ENCODE measurements at places on chromosomes 6 and 20.
A peak's percentile ranks its signal among the peaks of the same experiment; 100 is the strongest.

- no peak for DNase-seq
These were observed 26.3 kb downstream of the SUN5 start for GRCh38 chr20:32978009-32978335.

- DNase-seq, result no peak
These were observed 12.4 kb upstream of the DACT2 start for GRCh38 chr6:168332020-168332419.

DNA sequence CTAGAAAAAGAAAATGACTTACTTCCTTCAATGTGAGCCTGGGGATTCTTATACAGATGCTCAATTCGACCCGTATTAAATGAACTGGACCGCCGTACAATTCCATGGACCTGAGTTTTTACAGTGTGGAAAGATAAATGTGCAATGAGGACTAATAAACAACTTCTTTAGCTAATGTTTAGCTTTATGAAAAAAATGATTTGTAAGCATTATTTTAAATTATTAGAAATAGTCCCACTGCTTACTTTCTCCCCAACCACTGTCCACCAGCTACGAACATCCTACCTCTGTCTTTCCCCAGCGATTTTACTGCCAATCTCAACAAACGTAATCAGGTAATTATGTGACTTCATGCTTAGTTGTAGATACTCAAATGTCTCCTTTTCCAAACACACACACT lies 128.0 kb downstream of the GMDS start:
- no peak for DNase-seq

DNA sequence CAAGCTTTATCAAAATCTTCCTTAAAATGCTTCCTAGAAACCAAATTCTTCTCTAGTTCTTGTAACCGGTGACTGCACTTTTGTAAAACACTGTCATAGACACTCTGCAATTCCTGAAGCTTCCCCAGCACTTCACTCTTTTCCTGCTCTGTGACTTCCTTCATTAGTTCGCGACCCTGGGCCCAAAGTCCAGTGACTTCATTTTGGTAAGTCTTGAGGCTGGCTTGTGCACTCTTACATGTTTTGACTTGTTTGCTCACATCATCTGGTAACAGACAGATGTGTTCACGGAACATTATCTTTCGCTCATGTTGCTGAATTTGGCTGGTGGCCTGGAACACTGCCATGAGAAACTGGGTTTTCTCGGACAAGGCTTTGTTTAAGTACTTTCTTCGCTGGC lies 306.2 kb downstream of the SYNE1 start:
- no peak for DNase-seq

- no peak for DNase-seq
These were observed 140.8 kb downstream of the DTNBP1 start for GRCh38 chr6:15522026-15522425.

GRCh38 chr20:25259788-25260254 lies 11.9 kb downstream of the PYGB start:
- no peak for DNase-seq

DNA sequence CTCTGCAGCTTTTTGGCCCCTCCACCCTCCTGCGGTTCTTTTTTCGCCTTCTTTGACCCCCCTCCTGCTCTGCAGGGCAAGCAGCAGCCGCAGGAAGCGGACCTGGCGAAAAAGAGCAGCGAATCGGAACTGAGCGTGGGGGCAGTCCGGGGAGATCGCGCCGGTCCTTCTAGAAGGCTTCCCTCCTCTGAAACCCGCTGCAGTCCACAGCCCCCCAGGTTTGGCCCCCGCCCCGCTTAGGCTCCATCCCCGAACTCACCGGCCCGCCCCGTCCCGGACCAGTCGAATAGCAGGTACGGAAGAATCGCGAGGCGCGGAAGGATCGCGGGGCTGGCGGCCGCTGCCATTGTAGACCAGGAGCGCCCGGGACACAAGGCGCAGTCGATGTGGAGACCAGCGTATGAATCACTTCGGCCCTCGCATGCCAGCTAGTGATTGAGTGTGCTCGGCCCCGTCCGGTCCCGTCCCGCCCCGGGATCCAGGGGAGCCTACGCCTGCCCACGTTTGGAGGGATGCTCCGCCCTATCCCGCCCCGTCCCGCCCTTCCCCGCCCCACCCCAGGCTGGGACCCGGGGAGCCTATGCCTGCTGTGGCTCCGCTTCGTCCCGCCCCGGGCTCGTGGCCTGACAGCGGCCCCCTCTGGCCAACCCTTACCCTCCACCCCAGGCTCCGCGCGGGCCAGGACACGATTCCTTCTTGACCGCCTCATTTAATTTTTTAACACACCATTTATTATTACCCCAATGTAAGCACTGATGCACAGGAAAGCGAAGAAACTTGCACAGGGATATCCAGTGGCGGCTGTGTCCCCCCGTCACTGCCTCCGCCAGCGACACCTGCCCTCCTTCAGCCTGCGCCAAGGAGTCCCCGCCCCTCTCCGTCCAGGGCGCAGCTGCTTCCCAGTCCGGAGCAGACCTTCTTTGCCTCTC lies at the start of gene ULBP3:
Gene ULBP3, minus strand, starts transcription at position 402 of the 929 bp plus-strand sequence. Its CDS starts 55 bp downstream, at position 347.
- DNase-seq, result peak; percentile 81

DNA sequence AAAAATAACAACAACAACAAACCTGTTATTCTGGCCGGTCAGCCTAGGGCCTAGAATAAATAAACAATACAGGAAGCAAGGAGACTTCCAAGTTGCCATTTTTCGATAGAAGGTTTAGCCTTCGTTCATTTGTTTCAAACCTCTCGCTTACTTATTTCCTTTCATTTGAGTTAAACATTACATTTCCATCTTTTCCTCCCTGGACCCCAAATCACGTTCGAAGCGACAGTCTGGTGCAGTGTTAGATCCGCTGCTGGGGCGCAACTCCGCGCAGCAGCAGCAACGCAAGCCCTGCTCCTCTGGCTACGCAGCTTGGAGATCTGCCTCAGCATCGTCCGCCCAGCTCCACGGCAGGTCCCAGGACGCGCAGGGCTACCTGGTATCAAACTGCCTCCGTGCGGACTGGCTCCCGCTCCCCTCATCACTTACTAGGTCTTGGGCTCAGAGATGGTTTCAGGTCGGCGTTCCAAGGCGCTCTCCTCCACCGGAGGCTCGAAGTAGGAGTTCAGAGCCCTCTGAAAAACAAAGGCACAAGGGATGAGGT lies 530 bp downstream of the TDP2 start:
- DNase-seq, result peak; percentile 29

DNA sequence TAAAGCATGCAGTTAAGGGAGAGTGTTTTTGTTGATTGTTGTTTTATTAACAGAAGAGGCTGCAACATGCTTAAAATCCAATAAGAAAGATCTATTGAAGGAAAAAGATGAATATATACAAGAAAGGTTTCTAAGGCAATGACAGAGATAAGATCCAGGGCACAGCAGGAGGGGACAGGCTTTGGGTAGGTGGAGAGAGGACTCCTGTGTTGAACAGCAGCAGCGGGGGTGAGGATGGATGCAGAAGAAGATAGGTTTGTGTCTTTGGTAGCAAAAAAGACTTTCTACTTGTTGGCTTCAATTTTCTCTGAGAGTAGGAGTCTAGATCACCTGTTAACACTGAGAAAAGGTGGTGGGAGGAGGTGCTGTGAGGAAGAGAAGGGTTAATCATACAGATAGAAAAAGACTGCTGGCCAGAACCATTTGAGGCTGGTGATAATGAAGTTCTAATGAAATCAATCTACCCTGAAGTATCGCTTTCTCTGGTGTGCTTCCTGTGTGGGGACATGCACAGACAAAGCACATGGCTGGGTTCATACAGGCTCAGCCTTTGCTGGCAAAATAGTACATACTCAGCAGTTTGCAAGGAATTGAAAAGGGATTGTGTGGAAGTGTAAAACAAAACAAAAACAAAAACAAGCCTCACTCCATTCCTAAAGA lies 17.2 kb upstream of the DST start:
- no peak for DNase-seq

DNA sequence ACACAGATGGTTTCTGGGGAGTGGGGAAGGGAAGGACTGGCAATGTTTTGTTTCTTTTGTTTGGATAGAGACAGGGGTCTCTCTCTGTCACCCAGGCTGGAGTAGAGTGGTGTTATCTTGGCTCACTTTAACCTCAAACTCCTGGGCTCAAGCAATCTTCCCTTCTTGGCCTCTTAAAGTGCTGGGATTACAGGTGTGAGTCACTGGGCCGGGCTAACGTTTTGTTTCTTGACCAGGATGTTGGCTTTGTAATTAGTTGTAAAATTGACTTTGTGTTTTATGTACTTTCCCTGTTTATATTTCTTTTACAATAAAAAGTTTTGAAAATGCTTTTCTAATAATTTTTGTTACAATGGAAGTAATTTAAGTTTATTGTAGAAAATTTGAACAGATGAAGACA lies 10.9 kb downstream of the SPATS1 start:
- DNase-seq, result no peak

DNA sequence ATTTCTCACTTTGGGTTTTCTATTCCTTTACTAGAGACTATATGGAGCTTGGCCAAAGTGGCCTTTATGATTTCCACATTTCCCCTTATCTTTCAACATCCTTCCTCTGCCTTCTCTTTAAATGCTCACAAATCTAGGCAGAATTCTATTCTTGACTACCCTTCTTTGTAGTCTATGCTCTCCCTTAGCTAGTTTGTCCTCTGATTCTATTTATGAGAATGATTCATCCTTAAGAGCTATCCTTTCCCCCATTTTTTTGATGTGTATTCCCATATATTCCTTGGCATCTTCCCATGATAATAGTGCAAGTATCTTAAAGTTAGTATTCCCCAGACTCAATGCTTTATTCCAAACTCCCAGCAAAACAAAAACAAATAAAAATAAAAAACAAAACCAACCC lies 53.1 kb downstream of the IL20RA start:
- DNase-seq, result no peak

DNA sequence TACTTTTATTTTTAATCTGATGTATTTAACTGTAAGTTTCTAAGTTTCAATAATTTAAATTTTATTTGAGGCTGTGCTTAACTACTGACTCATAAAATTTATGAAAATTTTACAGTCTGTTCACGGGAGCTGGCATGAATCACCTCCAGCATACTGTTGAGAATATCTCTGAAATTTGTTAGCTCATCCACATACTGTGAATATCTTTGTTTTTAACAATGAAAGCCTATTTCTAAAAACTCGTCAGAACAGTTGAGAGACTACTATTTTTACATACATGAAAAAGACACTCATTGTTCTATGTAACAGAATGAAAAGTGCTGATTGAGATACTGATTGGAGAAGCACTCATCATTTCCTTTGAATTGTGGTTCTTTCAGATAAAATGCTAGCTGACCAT lies 749.3 kb downstream of the TENT5A start:
- no peak for DNase-seq

GRCh38 chr6:149271348-149272340 lies 45.9 kb upstream of the TAB2 start:
- DNase-seq, result no peak

DNA sequence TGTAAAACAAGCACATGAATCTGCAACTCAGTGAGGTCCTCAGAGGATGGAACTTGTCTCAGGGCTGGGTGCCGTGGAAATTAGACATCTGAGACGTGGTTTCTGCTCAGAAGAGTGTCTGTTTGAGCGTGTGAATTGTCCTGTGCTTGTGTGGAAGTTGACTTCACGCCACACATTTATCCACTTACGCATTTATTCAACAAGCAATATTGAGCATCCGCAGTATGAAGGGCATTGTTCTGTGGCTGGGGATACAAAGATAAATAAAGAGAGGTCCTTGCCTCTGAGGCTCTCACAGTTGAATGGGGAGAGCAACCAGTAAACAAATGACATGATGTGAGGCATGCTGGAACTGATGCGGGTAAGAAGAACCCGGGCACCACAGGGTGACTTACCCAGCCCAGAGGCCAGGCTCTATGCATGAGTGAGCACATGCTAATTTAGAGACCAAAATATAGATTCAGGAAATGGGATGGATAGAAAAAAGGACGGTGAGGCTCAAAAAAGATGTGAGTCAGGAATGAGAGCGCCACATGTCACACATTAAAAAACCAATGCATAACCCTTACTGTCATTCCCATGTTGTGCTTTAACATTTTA lies 60.4 kb downstream of the SOBP start:
- no peak for DNase-seq

- peak; percentile 44 for DNase-seq
These were observed 52.2 kb upstream of the FAM83C start for GRCh38 chr20:35344354-35344837.

- no peak for DNase-seq
These were observed 253.8 kb upstream of the CDYL start for GRCh38 chr6:4522453-4522852.

GRCh38 chr20:35597186-35597585 lies 18.4 kb upstream of the SPAG4 start:
- no peak for DNase-seq

GRCh38 chr20:19864130-19864529 lies 106.1 kb downstream of the RIN2 start:
- DNase-seq, result no peak

GRCh38 chr6:40672087-40672486 lies 84.9 kb upstream of the LRFN2 start:
- peak; percentile 28 for DNase-seq

DNA sequence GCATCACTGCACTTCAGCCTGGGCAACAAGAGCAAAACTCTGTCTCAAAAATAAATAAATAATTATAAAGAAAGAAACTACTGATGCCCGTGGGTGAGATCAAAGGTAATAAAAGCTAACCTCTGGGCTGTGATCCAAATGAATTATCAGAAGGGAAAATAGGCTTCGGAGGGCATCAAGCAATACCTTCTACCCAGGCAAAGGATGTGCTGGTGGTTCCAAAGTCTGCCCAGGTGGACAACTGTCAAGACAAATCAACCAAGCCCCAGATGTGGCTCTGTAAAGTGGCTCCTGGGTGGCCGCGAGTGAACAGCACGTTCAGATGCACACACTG lies 95.6 kb downstream of the SCML4 start:
- no peak for DNase-seq

DNA sequence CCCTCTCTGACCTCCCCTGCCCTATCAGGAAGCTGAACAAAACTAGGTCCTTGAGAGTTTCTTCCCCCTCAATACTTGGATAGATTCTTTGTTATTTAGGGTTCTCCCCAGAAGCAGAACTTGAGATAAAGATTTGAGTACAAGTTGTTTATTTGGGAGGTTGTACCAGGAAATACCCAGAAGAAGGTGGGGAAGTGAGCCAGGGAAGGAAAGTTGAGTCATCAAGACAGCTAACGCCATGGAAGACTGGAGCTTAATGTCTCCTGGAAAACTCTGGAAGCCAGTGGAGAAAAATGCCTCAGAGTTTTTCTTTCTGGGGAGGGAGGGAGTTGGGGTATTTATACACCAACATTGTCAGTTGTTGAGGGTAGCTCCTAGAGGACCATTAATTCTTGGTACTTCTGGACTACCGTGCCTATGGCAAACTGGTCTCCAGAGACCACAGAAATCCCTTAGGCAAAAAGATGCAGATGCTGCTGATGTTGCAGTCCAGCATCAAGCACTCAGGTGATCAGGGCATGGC lies 102.6 kb upstream of the ZFP64 start:
- no peak for DNase-seq

DNA sequence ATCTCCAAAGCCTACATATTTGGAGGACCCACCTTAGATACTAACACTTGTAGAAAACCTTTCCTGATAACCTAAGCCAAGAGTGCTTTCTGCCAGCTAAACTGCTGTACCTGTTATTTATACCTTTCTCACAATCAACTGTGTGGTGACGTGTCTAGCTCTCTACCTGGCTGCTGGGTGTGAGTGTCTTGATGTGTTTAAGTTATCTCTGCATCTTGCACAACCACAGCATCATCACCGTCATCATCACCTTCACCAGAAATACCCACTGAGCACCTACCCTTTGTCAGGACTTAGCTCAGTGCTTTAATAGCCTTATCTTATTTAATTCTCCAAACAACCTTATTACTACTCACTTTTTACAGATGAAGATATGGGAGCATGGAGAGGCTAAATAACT lies 431.3 kb downstream of the MAFB start:
- no peak for DNase-seq

Data from NCI-H774 (cell line).